AG09309 (cell line): ENCODE measurements at places on chromosomes 12 and 14.

GRCh38 chr14:102219316-102219715, 79.6 kb downstream of the WDR20 start:
- DNase-seq = no peak

GRCh38 chr12:69657376-69658137, 41.5 kb downstream of the BEST3 start:
- DNase-seq = no peak

GRCh38 chr12:24363177-24363754, 413.8 kb upstream of the SOX5 start:
- DNase-seq = no peak

- DNase-seq = no peak
Measured at GRCh38 chr14:67551940-67552339, 18.9 kb downstream of the PLEKHH1 start.

GRCh38 chr12:91140026-91140931, 29.0 kb upstream of the LUM start:
- peak; percentile 95 for DNase-seq

GRCh38 chr14:68379510-68380328, 413.1 kb downstream of the ZFP36L1 start:
- DNase-seq = no peak

DNA sequence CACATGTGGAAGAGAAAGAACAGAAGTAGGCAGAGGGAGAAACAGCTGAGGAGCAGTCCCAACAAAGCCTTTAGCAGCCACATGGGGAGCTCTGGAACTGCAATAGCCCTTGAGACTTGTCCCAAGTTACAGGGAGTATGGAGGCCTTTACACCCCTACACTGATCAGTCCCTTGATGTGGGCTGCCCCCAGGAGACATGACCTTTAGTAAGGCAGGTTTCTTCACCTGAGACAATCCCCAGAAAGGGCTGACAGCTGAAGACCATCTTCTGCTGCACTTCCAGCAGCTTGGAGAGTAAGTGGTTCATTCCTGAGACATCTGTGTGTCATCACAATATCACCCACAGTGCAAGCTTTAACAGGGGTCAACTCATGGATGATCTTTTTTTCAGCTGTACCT, 8.6 kb upstream of the SNAPC1 start:
- DNase-seq = no peak

DNA sequence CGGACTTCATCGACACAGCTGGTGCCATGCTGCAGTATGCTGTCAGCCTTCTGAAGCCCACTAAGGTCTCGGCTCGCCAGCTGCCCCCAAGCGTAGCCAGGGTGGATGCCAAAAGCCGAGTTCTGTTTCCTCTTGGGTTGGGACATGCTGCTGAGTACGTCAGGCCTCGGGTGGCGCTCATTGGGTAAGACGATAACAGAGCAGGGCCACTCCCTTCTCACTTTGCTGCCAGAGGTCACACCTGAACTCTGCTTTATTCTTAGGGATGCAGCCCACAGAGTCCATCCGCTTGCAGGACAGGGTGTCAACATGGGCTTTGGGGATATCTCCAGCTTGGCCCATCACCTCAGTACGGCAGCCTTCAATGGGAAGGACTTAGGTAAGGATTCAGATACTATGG, 11.1 kb downstream of the COQ6 start:
- no peak for DNase-seq

GRCh38 chr14:61489932-61490331, 168.6 kb downstream of the PRKCH start:
- DNase-seq = no peak

DNA sequence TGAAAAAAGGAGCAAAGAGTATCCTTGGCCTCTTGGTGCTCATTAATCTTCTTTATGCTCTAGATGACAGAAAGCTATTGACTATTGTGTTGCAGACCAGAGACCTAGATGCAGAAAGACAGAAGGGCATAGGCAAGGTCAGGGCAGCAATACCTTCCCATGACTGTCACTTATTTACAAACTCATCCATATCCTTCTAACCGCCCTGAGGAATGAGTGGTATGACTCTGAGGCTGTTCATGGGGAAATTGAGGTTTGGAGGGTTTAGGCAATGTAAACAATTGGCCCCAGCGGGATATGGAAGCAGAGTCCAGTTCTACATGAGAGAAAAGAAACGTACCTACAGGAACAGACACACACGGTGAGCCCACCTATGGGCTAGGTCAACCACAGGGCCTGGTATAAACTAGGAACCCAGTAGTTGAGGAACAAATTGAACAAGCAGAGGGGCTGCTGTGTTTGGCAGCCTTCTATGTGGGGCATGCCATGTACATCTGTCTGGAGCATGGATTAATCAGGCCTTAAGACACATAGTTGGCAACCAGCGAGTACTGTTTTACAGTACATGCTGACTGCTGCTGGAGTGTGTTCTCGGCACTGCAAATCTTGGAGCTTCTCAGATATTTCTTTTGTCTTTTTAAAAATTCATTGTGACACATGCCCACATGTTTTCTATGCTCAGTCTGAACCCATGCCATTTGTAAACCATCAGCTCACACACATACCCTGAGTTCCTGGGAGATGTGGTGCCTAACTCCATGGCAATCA, 159.7 kb upstream of the NTF3 start:
- DNase-seq = no peak

DNA sequence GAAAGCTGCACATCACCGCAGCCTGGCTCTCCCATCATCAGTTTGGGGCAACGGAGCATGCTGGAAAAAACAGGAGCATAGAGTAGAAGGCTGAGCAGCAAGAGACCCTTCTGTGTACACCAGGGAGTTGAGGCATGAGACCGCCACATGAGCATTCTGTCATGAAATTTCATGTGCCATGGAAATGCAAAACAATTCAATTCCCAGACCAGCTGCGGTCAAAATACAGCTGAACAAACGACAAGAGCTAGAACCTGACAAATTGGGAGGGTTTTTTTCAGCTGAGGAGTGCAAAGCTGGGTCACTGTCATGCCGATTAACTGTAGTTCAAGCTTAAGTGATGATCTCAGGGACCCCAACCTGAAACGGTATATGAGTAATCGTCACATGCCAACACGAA, 37.1 kb downstream of the TMEM30B start:
- DNase-seq = no peak

DNA sequence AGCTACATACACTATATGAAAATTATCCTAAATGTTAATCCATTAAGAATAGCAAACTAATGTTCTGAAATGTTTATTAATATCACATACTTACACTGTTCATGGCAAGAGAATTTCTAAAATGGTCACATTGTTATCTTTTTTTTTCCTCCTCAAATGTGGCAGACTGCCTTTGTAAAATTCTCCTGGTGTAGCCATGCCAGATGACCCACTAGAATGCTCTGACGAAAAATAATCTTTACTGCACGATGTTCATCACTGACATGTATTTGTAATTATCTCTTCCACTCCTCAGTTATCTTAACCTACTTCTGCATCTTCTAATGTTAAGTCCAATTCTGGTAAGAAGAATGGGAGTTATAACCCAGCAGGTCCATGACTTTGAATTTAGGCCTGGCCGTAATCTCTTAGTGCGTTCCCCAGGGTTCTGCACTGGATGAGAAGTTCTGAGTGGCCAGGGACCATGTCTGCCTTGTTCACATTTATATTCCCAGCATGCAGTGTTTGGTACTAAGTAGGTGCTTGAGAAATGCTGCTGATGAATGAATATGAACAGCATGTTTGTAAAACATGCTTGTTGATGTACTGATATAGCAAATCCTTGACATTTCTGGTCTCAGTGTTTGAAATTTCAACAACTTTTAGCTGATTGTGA, 46.7 kb downstream of the NOPCHAP1 start:
- no peak for DNase-seq

- DNase-seq = no peak
Measured at GRCh38 chr14:105467942-105468471, 6.6 kb upstream of the CRIP2 start.

GRCh38 chr12:104870797-104871196, 87.3 kb downstream of the SLC41A2 start:
- no peak for DNase-seq

DNA sequence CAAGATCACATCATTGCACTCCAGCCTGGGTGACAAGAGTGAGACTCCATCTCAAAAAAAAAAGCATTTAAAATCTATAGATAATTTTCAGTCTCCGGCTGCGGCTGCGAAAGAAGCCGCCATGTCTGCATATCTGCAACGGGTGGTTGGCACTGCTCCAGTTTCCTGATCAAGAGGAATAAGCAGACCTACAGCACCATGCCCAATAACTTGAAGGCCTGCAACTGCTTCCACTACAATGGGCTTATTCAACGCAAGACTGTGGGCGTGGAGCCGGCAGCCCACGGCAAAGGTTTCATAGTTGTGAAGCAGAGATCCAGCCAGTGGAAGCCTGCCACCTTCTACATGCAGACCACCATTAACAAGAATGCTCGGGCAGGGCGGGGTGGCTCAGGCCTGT, 30.6 kb upstream of the EID3 start:
- no peak for DNase-seq

- DNase-seq = no peak
Measured at GRCh38 chr14:103508521-103509329, 13.9 kb downstream of the CKB start.

DNA sequence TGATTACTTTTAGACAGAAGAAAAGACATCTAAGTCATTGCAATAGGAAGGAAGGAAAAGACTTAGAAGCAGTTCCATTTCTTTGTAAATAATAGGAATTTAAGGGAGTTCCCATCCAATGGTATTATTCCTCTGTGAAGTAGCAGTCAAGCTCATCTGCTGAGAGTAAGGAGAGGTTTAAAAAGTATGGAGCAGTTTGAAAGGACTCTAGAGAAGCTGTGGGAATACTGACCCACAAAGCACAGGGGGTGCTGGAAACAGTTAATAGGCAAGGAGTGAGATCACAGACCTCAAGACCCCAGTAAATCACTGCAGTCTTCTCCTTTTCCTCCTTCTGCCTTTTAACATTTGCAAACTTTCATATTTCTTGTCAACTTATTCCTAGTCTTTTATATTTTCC, 428.5 kb downstream of the ADAMTS20 start:
- no peak for DNase-seq

DNA sequence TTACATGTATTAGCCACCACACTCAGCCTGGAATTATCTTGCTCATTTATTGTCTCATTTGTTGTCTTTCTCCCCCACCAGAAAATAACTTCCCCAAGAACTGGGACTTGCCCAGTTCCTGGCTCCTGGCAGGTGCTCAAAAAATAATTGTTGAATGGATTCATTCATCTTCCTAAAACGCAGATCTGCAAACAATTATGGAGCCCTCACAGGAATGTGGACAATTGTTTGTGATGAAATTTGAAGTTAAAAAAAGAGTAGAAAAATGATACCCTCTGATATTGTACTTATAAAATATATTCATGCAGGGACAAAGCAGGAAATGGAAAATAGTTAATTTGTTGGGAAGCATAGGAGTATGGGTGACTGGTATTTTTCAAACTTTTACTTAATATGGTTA, 60.7 kb upstream of the MAP1LC3B2 start:
- peak; percentile 47 for DNase-seq

GRCh38 chr12:71565535-71565934, 98.1 kb downstream of the ZFC3H1 start:
- no peak for DNase-seq

DNA sequence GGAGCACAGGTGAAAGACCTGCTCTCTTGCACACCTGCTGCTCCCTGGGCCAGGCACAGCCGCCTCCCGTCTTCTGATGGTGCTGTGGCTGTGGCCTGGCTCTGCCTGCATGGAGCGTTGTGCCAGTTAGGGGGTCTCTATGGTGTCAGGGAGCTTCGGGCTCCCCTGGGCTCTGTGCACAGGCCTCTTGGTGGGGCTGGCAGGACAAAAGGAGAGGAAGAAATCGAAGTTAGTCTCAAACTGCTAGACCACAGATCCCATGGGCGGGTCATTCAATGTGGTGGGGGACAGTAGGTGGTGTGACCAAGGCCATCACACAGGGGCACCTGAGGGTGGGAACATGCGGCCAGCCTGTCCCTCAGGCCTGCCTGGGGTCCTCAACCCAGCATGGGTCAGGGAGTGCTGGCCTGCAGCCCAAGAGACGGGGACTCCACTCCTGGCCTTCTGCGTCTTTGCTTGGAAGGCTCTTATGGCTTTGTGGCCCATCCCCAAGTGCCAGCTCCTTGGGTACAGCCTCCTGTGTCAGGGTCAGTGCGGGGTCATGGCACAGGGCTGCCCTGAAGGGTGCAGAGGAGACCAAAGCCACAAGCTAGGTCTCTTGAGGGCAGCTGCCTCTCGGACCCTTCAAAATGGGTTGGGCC, 84.1 kb downstream of the KIF26A start:
- DNase-seq = no peak

- DNase-seq = no peak
Measured at GRCh38 chr12:68086019-68086603, 73.4 kb downstream of the IFNG start.

GRCh38 chr14:77109656-77110055, 11.6 kb downstream of the CIPC start:
- DNase-seq = no peak

GRCh38 chr12:48973941-48974673, 2.6 kb upstream of the WNT10B start:
- no peak for DNase-seq

GRCh38 chr14:76760331-76761135, 735 bp upstream of the VASH1 start:
- DNase-seq = no peak

DNA sequence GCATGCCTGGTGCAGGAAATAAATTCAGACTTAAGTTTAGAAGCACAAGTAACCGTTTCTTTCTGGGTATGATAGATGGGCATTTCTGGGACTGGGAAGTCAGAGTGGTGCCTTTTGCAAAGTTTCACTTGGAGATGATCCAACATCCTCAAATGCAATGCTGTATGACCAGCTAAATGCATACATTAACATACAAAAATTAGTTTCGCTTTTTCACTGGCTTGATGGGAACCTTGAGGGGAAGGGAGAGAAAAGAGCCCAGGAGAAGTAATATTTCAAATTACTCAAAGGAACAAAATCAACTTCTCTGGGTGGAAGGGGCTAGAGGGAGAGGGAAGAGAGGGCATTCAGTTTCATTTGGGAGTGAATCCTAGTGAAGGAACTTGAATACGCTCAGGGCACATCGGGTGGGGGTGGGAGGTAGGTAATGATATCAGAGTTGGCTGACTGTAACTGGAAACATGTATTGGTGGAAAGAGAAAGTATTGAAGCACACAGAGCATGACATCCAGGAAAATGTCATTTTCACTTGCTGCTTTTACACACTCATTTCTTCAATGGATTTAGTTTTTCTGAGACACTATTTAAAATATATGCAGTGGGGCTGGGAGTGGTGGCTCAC, 175.5 kb downstream of the PTPRO start:
- no peak for DNase-seq

GRCh38 chr12:122869207-122869973, 26.5 kb downstream of the VPS37B start:
- no peak for DNase-seq

DNA sequence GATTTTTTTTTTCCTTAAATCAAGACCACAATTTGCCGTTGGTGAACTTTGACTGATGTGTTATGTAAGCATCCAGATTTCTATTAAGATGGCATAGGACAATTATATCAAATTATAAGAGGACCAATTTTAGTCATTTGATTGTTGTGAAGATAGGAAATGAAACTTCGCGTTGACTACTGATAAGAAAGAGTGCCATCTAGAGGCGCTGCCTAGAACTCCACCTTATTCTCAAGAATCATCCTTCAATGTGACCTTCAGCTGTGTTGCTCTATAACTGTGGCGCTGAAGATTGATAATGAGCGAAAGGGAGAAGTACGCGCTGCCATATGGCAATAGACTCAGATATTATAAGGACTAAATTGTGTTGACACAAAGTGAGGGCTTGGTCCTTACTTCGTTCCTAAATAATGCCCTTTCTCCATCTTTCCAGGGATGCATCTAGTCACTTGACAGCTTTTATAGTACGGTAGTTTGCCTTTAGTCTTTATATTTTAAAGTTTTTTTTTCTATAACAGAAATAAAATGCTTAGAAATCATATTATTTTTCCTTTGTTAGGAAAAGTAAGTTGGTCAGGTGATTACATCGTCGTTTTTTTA, 350.8 kb upstream of the STXBP6 start:
- DNase-seq = peak; percentile 11
